ENCODE measurements at places on chromosomes 4 and X.
A peak's percentile ranks its signal among the peaks of the same experiment; 100 is the strongest.

GRCh38 chrX:68807818-68808217 is 21.0 kb upstream of the EFNB1 start:
- peak; percentile 44 for DNase-seq

DNA sequence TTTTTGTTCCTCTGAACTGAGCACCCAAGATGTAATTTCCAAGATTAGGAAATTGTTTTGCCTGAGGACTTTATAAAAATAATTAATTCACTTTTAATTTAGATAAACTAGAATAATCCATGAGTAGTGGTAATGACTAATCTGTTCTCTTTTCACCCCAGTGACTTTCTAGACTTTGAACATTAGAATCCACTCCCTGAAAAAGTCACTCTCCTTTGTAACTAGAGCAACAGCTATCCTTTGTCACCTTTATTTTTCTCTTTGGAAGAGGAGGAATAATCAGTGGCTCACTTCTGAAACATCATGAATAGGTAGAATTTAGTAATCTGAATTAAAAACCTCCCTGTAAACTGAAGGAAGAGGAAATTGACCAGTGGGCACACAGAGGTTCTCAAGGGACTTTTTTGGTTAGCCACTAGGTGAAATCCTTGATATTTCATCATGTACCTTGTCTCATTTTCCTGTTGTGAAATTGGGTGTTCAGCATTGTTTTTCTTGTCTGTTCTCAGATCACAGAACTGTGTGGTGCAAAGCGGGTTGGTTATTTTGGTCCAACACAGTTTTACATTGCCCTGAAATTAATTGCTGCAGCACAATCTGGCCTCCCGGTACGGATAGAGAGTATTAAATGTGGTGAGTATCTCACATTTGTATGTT is 59.4 kb downstream of the REPS2 start:
- peak; percentile 78 for DNase-seq

DNA sequence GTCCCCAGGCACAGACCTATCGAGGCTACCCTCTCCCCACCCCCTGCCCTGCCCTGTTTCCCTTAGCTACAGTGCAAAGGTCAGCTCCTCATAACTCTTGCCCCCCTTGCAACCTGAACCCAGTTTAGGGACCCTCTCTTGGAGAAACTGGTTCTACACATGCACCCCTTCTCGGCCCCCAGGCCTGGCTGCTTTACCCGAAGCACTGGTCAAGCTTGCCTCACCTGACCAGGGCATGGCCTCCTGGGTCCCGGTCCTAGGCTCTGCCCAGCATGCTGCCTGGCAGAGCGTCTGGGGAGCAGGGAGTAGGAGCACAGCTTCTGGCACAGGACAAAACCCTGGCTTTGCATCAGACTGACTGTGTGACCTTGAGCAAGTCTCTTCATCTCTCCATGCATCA is 28.0 kb downstream of the ZNF185 start:
- DNase-seq, result no peak

DNA sequence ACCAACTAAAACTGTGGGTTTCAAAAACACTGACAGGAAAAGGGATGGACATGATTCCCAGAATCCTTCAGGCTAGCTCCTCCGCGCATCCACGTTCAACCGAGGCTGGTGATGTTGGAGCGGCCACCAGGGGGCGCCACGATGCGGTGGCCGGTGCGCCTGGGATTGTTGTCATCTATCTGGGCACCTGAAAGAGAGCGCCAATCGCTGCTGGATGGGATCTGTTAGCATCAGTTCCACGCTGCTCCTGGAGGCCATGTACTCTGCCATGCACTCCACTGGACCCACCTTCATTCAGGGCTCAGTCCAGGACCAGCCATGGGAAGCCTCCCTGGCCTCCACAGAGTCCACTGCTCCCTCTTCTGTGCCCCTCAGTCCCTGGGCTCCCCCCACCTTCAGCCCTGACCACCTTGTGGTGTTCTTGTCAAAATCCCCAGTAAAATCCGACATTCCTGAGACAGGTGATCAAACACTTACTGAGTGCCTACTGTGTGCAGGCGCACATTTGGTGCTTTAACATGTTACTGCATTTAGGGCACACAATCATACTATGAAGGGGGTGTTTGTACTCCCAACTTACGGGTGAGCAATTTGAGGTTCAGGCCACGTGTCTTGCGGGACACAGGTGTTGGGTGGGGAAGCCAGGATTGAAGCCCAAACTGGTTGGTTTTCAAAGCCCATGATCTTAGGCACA is 71.1 kb downstream of the CRMP1 start:
- peak; percentile 38 for DNase-seq

- DNase-seq, result peak; percentile 19
Measured at GRCh38 chrX:150690126-150690525, 3.1 kb upstream of the MTMR1 start.

GRCh38 chrX:76184276-76184675 is 11.4 kb downstream of the PBDC1 start:
- DNase-seq, result no peak

GRCh38 chrX:77447653-77448569 is 722 bp downstream of the FGF16 start:
- DNase-seq, result no peak

DNA sequence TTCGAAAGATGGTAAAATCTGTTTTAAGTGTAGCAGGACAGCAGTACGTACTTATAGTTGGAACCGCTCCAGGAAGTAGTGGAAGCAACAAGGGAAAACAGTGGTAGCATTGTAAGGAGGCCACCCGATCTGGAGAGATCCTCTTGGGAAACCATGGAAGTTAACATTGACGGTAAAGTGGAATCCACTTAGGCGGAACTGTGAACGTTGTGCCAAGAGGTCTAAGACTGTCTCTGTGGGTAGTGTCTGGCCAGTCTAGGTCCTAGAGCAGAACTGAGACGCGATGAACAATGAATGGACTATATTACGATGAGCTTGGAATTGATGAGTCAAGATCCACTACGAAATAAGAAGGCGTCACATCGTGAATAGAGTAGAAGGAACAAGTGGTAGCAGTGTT is 124.0 kb downstream of the TENM3 start:
- no peak for DNase-seq

GRCh38 chr4:42453612-42454011 is 56.3 kb downstream of the SHISA3 start:
- DNase-seq, result no peak

GRCh38 chrX:155231163-155231562 is 14.9 kb downstream of the VBP1 start:
- no peak for DNase-seq

- no peak for DNase-seq
Measured at GRCh38 chr4:113708250-113708649, 53.3 kb downstream of the CAMK2D start.

DNA sequence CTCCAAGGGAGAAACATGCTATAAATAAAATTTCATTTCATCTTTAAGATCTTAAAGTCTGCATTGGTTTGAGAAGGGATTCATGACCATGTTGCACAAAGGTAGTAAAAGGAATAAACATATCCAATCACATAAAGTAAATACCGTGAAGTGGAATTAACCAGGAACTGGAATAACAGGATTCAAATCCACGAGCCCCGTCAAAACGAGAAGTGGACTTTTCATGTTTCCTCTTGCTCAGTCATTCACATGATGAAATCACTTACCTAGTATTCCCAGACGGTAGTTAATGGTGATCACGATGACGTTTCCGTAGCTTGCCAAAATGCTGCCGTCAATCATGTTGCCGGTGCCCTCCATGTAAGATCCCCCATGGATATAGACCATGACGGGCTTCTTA is 199.7 kb downstream of the NLGN4X start:
- no peak for DNase-seq

Data from NB4 (cell line).